ENCODE measurements at places on chromosomes 7 and 10.

- no peak for DNase-seq
Measured at GRCh38 chr10:115772606-115773005, 500.4 kb downstream of the GFRA1 start.

DNA sequence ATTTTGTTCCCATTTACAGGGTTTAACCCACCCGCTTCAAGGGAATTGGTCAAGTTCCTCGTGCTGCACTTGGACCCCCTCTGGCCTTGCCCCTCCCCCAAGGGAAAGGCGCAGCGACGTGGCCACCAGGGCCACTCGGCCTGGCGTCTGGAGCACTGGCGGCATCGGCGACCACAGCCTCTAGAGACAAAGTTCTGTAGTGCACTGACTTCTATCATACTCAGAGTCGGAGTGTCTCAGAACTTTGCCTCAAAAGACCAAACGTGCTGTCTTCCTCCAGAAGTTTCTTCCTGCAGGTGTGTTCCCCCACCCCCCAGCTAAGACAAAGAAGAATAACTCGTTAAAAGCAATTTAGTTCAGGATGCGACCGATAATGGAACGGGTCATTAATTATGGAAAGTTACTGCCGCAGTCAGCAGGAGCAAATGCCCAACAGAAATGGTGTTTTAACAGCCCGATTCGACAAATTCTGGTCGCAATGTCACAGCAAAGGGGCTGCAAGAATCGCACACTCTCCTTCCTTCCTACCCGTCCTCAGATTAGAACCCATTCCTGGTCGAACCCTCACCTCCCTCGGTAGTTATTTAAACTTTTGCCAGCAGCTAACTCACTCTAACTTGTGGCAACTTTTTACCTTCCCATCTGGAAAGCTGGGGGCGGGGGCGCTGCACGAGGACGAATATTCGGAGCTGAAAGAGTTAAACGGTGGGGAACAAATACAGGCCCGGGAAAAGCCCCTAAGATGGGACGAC is 202.1 kb upstream of the NFE2L3 start:
- no peak for DNase-seq

- no peak for DNase-seq
Measured at GRCh38 chr7:121954803-121955202, 81.8 kb downstream of the PTPRZ1 start.

- no peak for DNase-seq
Measured at GRCh38 chr10:123787566-123787965, 104.0 kb downstream of the CPXM2 start.

- DNase-seq = no peak
Measured at GRCh38 chr10:4826792-4827324, 851 bp downstream of the AKR1E2 start.

DNA sequence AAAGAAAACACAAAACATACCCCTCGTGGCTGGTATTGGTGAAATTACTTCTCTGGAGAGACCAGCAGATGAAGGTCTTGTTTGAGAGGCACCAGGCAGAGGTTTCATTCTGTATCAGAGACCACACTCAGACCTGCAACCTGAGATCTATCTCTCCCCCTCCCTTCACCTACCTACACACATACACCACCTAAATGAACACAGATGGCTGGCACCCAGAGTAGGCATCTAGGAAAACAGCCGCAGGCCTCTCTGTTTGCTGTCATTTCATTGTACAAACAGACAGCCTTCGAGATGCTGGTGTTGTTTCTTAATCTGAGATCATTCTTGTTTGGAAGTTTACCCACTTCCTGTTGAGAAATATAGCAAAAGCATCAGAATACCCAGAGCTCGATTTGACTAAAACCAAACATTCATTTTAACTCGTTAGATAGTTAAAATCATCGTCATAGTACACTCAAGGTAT is 173.9 kb upstream of the SLC25A13 start:
- no peak for DNase-seq

DNA sequence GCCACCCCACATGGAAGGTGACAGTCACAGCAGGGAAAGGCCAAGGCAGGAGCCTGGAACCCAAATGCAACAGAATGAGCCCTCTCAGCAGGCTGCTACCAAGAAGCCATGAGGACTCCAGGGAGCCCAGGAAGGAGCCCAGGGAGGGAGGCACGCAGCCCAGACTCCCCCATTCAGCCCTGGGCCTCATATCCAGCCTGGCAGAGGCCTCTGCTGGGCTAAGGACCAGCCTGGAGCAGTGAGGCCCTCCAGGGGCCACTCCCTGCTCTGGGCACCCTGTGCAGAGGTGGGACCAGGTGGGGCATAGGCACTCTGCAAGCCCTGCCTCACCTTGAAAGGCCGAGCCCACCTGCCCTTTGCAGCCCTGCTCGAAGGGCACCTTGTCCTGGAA is 25.8 kb upstream of the ZNF488 start:
- no peak for DNase-seq

- no peak for DNase-seq
Measured at GRCh38 chr7:1665549-1666316, 4.3 kb upstream of the ELFN1 start.

- no peak for DNase-seq
Measured at GRCh38 chr10:6980353-6980752, 400.3 kb upstream of the PRKCQ start.

DNA sequence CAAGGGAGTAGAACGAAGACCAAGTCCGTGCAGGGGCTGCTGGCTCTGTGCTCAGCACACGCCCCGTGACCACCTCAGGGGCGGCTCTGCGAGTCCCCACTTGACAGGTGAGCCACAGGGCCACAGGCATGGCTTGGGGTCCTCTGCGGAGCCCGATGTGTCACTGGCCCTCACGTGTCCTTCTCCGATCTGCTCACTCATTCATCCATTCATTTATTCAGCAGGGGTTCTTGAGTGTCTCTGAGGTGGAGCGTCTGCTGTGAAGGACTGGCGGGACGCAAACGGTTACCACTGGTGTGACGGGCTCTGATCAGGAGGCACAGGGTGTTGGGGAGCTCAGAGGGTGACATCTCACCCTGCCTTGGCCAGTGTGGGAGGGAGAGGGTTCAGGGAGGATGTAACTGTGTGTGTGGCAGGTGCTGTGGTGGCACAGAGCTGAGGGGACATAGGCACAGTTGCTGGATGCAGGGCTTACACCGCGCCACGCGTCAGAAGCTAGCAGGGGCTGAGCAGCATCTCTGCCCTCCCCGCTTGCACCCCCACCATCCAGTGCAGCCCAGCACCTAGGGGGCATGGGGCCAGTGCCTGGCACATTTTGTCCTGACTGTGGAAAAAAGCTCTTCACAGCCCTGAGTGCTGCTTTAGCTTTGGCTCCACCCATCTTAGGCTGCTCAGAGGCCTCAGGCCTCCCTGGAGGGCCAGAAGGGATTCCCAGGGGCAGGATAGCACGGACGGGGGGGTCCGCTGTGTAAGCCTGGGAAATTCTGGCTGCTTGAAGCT is 116.8 kb downstream of the LHPP start:
- DNase-seq = no peak
